NCI-H2029 treated with DMSO at 0.1 percent for 48 hours (cell line): ENCODE measurements at places on chromosomes 13 and 19.

DNA sequence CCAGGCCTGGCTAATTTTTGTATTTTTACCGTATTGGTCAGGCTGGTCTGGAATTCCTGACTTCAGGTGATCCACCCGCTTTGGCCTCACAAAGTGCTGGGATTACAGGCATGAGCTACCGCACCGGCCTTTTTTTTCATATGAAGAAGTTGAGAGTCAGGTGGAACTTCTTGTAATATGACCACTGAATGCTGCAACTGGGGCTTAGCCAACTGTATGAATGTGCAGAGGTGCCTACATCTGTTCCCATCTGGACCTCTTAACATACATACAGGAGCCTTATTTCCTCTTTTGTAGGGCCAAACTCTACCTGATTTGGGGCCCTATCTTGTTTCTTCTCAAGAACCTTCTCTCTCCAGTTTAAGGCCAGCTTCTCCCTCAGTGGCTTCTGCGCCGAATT, 11.9 kb upstream of the GGACT start:
- DNase-seq = no peak

DNA sequence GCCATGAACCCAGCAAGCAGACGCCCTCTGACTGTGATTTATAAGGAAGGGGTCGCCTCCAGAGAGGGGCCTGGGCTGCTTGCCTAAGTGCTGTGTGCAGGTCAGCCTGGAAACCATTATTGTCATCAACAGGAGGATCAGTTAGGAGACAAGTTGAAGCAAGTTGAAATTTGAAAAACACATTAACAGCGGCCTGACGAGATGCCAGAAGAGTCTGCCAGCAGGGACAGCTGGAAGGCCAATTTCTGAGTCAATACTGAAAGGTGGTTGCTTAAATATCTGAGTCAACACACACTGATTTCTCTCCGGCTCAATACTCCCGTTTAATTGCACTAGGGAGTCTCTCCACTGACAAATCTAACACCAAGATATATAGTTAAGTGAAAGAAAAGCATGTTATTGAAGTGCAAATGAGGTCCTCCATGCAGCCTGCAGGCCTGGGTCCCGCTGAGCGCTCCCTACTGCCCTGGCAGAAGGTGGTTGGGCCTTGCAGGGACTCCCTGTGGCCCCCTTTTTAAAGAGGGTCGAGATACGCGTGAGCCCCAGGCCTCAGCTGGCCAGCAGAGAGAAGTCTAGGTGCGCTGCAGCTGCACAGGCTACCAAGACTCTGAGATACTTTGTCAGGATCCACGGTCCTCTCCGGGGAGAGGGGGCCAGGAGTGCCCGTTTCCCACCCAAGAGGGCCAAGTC, 91.1 kb downstream of the RNASEH2B start:
- DNase-seq = peak; percentile 63

- no peak for DNase-seq
These were observed 6.6 kb upstream of the OR10H2 start for GRCh38 chr19:15721268-15721667.

DNA sequence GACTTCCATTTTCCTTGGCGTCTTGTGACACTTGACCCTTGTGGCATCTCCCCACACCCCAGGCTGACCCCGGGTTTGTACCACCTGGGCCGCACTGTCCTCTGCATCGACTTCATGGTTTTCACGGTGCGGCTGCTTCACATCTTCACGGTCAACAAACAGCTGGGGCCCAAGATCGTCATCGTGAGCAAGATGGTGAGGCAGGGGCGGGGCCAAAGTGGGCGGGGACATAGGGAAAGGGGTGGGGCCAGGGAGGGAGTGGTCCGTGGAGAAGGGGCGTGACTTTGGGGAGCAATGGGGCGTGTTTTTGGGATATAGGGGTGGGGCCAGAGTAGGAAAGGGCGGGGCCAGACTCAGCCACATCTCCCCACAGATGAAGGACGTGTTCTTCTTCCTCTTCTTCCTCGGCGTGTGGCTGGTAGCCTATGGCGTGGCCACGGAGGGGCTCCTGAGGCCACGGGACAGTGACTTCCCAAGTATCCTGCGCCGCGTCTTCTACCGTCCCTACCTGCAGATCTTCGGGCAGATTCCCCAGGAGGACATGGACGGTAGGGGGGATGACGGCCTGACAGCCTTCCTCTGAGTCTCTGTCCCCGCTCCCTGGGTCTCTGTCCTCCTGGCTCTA, 42.8 kb downstream of the TRPM4 start:
- DNase-seq = no peak

DNA sequence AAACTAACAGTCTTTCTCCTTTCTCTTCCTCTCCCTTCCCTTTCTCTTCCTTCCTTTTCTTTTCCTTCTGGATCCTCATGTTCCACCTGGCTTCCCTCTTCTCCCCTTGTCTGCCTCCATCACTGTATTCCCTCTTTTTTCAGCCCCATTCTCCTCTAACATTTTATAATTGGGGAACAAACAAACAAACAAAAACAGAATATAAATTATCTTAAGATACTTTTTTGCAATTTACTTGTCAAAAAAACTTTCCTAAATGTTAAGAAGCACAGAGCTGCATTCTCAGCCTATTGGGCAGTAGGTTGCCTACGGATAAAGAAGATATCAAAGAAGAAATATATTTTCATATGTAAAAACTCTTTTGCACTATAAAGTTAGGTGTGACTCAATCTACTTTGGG, 1382.2 kb upstream of the MIR17HG start:
- DNase-seq = no peak

DNA sequence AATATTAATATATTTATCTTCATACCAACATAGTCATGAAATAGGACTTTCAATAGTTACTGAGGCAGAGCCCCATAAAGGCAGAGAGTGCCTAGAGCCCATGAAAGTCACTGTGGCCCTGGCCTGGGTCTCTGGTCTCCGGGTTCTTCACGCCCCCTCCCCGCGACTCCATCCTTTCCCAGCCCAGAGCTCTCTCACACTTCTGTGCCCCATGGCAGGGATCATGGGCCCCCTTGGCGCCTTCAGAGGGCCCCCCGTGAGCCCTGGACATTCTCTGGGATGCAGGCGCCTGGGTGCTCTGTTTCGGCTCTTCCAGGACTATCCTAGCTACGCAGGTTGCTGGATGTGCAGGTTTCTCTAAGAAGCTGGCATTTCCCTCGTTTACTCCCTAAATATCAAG, 228.4 kb downstream of the TEX29 start:
- DNase-seq = no peak

DNA sequence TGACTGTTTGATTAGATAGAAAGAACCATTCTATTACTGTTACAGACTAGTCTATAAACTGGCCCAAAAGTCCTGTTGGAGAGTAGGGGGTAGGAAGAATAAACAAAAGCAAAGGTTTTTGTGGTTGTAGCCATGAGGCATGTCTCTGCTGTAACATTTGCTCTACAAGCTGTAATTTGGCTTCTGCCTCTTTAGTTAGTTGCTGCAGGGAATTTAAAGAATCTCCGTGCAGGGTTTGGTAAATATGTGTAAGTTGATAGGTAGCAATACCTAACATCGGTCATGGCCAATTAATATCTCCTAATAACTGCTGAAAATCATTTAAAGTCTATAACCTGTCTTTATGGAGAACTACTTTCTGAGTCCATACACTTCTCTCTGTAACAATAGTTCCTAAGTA, 13.0 kb downstream of the FPR3 start:
- no peak for DNase-seq

DNA sequence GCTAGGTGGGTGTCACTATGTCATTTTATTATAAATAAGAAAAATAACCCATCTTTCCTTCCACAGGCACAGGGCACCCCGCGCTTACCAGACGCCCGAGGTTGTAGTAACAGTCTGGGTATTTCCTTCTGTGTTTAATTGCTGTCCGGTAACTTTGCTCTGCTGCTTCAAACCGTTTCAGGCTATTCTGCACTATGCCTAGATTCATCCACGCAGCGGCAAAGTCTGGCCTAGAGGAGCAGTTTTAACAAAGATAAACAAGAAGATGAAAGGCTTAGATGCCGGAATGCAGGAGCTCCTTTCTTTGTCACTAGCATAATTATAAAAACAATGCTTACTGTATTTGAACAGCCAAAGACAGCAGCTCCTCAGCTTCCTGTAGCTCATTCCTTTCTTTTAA, 36.9 kb upstream of the GGACT start:
- no peak for DNase-seq

GRCh38 chr19:29603308-29603707, 2.8 kb upstream of the POP4 start:
- no peak for DNase-seq

- no peak for DNase-seq
These were observed 155.0 kb downstream of the POSTN start for GRCh38 chr13:37443538-37443937.

- no peak for DNase-seq
These were observed 659.0 kb downstream of the SLITRK6 start for GRCh38 chr13:85140192-85140591.

- no peak for DNase-seq
These were observed 93.8 kb upstream of the SOX1 start for GRCh38 chr13:111973186-111973585.

- no peak for DNase-seq
These were observed 47.5 kb downstream of the COLGALT1 start for GRCh38 chr19:17602872-17603510.

DNA sequence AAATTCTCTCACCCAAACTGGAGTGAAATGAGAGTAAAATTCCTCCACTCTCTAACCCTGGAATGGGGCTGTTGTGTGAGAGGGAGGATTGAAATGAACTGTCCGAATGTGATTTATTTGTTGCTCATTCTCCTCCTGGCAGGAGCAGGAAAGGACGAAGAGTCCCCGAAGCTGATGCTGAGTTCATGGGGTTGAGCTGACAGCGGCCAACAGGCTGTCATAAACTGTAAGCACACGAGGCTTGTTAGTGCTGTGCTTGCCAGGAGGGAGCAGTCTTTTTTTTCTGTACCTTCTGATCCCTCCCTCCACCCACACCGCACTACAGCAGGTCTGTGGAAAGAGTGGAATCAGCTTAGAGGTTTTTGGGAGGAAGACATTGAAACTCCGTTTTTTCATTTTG, 33.1 kb upstream of the ZNF331 start:
- DNase-seq = no peak

DNA sequence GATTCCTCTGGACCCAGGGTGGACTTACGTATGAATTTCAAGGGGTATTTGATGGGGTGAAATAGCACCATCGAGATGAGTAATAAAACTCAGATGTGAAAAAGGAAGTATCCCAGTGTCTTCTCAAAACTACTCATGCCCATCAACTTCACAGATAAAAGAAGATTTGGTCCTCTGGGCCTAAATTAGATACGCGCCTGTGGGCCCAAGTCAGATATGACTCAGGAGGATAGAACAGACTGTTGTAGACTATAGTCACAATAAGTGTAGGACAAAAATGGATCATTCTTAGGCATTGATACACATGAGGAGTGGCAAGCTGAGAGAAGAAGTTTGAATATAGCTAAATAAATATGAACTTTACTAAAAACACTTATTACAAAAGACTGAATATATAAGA, 2438.8 kb downstream of the PCDH9 start:
- DNase-seq = no peak

DNA sequence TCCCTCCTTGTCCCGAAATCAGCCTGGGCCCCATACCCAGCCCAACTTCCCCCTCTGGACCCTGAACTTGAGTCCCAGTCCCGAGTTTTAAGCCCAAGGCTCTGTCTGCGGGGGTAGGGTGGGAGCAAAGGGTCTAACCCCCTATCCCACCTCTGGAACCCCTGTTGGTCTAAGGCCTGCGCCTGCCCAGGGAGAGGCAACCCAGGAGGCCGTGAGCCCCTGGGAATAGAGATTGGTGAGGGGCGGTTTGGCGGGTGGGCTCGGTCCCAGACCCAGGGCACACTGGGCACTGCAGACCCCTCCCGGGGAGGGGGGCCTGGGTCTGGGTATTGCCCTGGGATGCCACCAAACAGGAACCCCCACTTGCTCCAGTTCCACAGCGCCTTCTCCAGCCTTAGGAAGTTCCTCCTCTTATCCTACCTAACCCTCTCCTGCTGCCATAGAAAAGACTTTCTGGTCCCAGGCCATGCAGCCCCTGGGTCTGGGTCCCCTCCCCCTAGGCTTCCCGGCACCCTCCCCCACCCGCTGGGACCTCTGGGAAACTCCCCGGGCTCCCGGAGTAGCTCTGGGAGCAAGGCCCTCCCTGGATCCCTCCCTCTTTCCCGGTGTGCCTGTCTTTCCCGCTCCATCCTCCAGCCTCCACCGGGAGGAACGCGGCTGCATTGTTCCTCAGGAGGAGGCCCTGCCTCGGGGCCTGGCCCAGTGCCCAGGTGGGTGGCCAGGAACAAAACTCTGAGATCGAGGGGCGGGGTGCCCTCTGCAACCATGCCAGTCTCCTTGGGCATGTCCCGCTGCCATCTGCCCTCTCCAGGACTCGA, 33.6 kb upstream of the NANOS3 start:
- no peak for DNase-seq

DNA sequence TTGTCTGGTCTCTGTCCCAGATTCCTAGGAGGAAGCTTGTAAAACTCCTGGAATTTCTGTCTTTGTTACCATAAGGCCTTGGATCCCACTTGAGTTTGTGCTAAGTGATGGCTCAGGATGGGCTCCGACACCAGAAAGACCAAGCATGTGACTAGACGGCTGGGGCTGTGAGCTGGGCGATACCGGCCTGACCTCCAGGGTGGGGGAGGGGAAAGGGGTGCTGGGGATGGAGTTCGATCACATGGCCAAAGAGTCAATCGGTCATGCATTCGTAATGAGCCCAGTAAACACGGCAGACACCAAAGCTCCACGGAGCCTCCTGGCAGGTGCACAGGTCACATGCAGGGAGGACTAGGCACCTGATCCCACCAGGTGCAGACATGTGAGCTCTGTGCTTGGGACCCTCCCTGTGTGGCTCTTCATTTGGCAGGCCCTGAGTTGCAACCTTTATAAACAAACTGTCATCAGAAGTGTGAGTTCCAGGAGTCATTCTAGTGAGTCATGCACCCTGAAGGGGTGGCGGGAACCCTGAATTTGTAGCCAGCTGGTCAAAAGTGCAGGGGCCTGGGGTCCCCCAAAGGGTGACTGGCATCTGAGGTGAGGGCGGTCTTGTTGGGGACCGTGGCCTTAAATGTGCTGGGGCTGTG, 27.1 kb downstream of the ELAVL1 start:
- no peak for DNase-seq

DNA sequence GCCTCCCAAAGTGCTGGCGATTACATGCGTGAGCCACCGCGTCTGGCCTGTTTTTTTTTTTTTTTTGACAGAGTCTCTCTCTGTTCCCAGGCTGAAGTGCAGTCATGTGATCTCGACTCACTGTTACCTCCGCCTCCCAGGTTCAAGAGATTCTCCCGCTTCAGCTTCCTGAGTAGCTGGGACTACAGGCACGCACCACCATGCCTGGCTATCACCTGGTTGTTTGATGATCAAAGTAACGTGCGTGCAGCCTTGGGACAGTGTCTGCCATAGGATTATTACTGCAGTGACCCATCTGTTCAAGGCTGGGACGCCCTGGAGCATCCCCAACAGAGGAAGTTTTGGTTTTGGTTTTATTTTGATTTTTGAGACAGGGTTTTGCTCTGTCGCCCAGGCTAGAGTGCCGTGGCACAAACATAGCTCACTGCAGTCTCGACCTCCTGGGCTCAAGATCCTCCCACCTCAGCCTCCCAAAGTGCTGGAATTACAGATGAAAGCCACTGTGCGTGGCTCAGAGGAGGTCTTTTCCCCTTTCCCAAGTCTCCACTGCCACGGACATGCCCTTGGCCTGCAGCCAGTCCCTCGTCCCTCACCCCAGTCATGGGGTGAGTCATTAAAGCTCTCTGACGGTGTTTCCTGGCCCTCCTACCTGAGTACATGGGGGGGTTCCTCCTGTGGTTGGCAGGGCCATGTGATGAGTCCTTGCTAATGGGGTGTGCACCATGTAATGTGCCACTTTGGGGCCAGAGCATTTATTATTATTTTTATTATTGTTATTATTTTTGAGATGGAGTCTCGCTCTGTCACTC, 65.6 kb downstream of the IER2 start:
- DNase-seq = no peak

GRCh38 chr13:102039264-102039663, 362.6 kb downstream of the FGF14 start:
- no peak for DNase-seq

- DNase-seq = no peak
These were observed 56.9 kb upstream of the GTF2F2 start for GRCh38 chr13:45063261-45063860.
